CD14-positive monocyte (primary cell): ENCODE measurements at places on chromosomes 4 and X. TPM values are rescaled to one million over a fixed set of nuclear protein-coding genes. Genes with fewer than 3 reads are reported as not detected.

Gene GAB3
- 6.2 TPM for polyA plus RNA-seq

Gene RTL3
- not detected in 2 replicates for polyA plus RNA-seq

Gene SFRP2
- polyA plus RNA-seq = not detected

Gene LEF1
- 0.29 TPM in 2 replicates for polyA plus RNA-seq

Gene AFM
- not detected for polyA plus RNA-seq

Gene PRPS2
- polyA plus RNA-seq = 8.2 and 17.9 TPM in 2 replicates

Gene FDCSP
- polyA plus RNA-seq = not detected in 2 replicates

Gene PF4V1
- polyA plus RNA-seq = 3.3 TPM

Gene GAGE12J
- not detected in 2 replicates for polyA plus RNA-seq

Gene TCEAL7
- not detected for polyA plus RNA-seq

Gene KCND1
- not detected for polyA plus RNA-seq

Gene CRMP1
- not detected for polyA plus RNA-seq

Gene TET2
- polyA plus RNA-seq = 47.1 TPM

Gene HAND2
- polyA plus RNA-seq = not detected

Gene BEND4
- polyA plus RNA-seq = 0.12 TPM

Gene SLC49A3
- 29.8 and 40.0 TPM in 2 replicates for polyA plus RNA-seq

Gene CLNK
- polyA plus RNA-seq = not detected in 2 replicates

Gene TCP11X2
- polyA plus RNA-seq = not detected

Gene NAP1L3
- polyA plus RNA-seq = not detected

Gene ARHGAP36
- not detected in 2 replicates for polyA plus RNA-seq

Gene RHOXF1
- polyA plus RNA-seq = 0.18 and 0.28 TPM in 2 replicates

Gene UGT2B11
- polyA plus RNA-seq = not detected in 2 replicates

Gene ETDB
- not detected in 2 replicates for polyA plus RNA-seq

Gene SPANXN4
- not detected in 2 replicates for polyA plus RNA-seq

Gene SMIM10
- polyA plus RNA-seq = 0.14 and 0.15 TPM in 2 replicates

Gene LRCH2
- not detected in 2 replicates for polyA plus RNA-seq

Gene NXF2
- not detected for polyA plus RNA-seq

Gene SPINK2
- not detected for polyA plus RNA-seq

Gene TEX13C
- not detected in 2 replicates for polyA plus RNA-seq

Gene CDS1
- polyA plus RNA-seq = 0.13 TPM

Gene PAQR3
- polyA plus RNA-seq = 1.0 and 2.7 TPM in 2 replicates

Gene CXCL11
- 0.25 TPM for polyA plus RNA-seq

Gene ANXA3
- polyA plus RNA-seq = 0.64 TPM

Gene SLC25A53
- polyA plus RNA-seq = 5.9 and 6.6 TPM in 2 replicates

Gene MAGEC2
- not detected for polyA plus RNA-seq

Gene NAT8L
- not detected for polyA plus RNA-seq

Gene GRIA2
- not detected for polyA plus RNA-seq

Gene C4orf36
- polyA plus RNA-seq = 0.08 TPM in 1 of 2 replicates, not detected in the other

Gene MAMLD1
- polyA plus RNA-seq = not detected

Gene C4orf51
- polyA plus RNA-seq = not detected

Gene PROM1
- polyA plus RNA-seq = not detected

Gene SCLT1
- 10.2 and 17.9 TPM in 2 replicates for polyA plus RNA-seq

Gene STOX2
- polyA plus RNA-seq = not detected

Gene BEND2
- polyA plus RNA-seq = 0.14 TPM

Gene PABPC1L2B
- not detected for polyA plus RNA-seq

Gene STS
- 6.3 TPM for polyA plus RNA-seq

Gene FGF5
- polyA plus RNA-seq = not detected in 2 replicates

Gene MAD2L1
- polyA plus RNA-seq = 0.09 and 0.16 TPM in 2 replicates

Gene IGFBP7
- polyA plus RNA-seq = 53.1 TPM

Gene ERCC6L
- 0.04 TPM for polyA plus RNA-seq
